Vagina (tissue), 2 donors: ENCODE measurements at places on chromosomes 1 and 21. TPM values are rescaled to one million over a fixed set of nuclear protein-coding genes. Genes with fewer than 3 reads are reported as not detected.

The DDX59 gene
- total RNA-seq = 16.2 TPM

The SMCP gene
- total RNA-seq = not detected

The KLF17 gene
- total RNA-seq = 0.25 TPM

The A3GALT2 gene
- not detected for total RNA-seq

The OVAAL gene
- not detected for total RNA-seq

The TMEM50A gene
- 68.8 TPM for total RNA-seq

The INKA2 gene
- total RNA-seq = 6.1 TPM

DNA sequence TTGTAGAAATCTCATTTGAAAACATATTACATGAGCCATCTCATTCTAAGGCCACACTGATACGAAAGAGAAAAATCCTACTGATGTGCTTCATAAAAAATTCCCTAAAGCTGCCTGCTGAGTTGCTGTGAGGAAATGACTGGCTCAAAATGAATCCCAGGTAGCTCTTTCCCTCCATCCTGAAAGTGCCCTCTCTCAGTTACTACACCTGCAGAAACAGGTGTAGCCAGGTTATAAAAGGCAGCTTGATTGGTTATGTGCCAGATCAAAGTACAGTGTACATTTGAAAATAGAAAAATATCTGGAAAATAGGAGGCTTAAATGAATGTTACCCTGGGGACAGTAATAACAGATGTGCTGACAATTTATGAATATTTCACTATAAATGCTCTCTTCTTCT, 833.4 kb upstream of the ADGRL4 start:
- DNase-seq = no peak

GRCh38 chr21:39373634-39374033, 24.7 kb upstream of the HMGN1 start:
- DNase-seq = no peak

DNA sequence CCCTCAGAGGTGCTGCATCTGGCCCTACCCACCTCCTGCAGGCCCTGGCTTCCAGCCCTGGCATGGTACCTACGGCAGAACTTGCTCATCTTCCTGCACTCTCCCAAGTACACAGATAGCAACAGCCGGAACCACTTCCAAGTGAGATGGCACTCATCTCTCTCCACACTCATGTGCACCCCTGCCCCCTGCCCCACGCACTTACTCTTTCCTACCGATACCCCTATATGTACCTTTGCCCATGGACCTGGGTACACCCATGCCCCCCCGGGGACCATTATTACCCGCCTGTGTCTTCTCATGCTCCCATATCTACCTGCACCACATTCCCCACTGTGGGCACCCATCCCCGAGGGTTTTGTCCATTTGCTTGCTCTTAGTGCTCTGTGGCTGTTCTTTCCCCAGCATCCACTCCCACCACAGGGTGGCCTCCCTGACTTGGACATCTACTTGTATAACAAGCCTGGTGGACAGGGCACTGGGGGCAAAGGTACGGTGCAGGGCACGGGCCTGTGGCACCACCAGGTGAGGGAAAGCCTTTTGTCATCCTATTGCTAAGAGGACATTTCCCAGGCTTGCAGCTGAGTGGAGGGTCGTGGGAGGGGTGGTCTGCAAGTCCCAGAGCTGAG, 14.7 kb downstream of the HYI start:
- DNase-seq = no peak

DNA sequence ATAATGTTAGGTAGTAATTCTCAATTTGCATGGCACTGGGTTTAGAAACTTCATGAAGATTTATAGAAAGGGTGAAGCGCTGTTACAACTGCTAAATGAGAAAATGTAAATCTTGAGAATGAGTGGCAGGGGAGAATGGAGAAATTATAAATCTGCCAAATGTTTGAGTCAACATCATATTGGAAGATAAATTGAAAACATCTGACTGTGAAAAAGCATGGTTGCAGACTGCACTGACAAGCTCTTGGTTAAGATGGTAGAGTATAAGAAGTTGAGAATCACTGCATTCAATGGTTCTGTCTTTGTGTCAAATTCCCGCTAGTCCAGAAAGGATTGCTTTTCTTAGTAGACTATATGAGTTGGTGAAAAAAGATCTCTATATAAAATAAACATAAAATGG, 113.3 kb upstream of the DUSP10 start:
- DNase-seq = no peak

DNA sequence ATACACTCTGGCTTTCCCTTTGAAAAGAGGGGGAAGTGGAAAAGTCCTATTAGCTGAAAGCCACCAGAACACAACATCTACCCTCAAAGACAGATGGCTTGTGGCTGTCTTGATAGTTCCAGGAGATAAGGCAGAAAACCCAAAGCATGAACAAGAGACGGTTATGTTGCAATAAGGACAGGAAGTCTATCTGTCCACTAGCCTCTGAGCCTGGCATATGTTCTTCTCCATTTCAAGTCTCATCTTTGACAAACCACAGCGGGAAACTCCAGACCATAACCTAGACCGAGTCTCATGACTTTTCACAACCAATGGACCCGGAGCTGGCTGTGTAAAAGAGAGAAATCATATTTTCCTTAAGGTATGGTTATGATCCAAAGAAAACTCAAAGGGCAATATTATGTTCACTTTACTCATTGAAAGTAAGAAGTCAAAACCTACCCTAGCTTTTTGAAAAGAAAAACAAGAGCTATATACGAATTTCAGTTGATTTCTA, 33.8 kb downstream of the DUSP10 start:
- no peak for DNase-seq

GRCh38 chr1:204296431-204296988, 63.2 kb downstream of the PLEKHA6 start:
- DNase-seq = no peak

DNA sequence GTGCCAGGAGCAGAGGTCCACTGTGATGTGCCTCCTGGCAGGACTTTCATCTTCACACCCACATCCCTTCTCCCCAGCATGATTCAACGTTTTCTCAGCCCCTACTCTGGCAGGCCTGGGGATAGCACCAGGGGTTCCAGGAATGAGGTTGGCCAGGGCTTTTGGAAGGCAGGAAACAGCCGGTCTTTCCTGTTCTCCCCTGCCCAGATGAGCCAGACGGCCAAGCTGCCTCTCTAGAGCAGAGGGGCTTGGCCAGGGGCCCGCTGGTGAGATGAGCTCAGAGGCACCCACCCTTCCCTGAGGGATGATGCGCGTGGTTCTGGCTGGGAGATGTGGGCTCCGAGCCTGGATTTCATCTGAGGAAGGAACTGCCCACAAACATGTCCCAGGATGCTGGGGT, 4.3 kb upstream of the MFAP2 start:
- no peak for DNase-seq

DNA sequence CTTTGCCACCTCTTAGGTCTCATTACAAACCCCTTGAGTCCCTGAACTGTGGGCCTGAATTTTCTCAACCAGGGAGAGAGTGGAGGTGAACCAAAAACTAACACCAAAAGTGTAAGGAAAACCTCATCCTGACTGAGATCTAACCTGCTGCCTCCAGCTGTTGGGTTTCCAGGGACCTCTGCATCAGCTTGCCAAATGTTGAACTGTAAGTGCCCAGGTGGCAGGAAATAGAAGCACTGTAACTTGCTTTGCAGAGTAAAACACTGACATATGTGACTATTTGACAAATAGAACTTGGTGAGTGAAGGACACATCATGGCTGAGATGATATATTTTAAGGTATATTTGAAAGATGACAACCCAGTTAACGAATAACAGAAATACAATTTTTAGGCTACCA, 48.4 kb upstream of the NR5A2 start:
- no peak for DNase-seq

DNA sequence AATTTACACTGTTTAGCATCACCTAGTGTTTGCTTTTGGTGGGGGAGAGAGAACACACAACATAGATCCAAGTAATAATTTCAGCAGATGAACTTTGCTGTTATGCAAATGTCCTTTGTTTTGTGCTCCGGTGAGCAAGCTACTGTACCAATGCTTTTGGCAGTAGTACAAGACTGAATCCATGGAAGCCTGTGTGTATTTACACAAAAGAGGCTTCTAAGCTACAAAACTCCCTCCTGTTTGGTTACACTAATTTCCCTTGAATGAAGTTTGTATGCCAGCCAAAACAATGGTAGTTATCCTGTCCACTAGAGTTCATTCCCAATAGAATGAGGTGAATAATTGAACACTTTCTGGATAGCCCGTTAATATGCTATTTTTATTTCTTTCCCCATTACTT, 320.5 kb downstream of the KCTD3 start:
- no peak for DNase-seq

- DNase-seq = no peak
Measured at GRCh38 chr1:26838474-26839338, 12.2 kb downstream of the ZDHHC18 start.

DNA sequence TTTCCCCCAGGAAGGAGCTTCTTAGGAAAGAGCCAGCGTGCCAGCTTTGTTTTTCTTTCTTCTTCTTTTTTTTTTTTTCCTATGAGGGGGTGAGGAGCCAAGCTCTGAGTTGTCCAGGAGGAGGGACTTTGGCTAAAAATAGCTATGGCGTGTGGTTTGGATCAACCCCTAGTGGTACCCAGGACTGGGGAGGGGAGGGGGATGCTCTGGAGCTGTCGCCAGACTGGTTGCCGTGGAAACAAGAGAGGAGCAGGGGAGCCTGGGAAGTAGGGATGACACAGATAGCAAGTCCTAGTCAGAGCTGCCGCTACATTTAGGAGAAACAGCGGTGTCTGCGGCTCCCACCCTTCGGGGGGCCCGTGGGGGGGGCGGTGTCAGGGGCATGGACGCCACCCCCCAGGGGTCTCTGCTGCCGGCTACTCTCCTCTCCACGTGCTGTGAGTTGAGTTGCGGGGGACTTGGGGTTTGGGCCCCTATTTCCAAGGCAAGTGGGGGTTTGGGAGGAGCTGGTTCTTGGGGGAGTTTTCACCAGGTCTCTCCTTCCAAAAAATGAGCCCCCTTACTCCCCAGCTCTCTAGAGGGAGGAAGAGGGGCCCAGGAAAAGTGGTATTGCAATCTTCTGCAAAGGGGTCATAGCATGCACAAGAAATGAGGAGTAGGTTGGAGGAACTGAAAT, at the start of gene KCNJ9:
TSS of gene KCNJ9 (plus strand) at position 278 of the 676 bp plus-strand sequence. CDS start 2,493 bp downstream, outside the sequence.
- no peak for DNase-seq

DNA sequence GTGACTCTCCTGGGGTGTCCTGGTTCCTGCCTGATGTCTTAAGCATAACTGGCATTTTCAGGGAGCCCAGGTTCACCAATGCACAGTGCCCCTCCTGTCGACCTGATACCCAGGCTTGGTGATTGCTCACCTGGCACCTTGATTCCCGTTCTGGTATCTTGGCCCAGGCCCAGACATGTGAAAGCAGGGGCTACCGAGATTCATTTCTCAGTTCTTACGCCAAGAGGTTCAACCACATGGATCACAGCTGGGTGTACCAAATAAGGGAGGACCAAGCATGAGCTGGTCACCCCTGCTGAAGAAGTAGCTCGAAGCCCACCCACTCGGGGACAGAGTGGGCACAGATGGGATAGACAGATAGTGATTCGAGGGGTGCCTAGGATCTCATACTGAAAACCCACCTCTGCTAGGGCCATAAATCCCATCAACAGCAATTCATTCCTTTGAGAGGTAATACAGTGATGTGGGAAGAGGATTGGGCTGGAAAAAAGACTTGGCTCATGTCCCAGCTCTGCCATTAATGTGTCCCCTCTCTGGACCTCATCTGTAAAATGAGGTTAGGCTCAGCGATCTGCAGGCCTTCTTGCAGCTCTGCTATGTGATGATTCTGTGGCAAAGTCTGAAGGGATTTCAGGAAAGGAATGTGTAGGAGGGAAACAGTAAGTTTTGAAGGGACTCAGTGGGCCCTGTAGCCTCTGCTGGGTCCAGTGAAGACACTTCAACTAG, 2.7 kb downstream of the EPHX1 start:
- DNase-seq = no peak

DNA sequence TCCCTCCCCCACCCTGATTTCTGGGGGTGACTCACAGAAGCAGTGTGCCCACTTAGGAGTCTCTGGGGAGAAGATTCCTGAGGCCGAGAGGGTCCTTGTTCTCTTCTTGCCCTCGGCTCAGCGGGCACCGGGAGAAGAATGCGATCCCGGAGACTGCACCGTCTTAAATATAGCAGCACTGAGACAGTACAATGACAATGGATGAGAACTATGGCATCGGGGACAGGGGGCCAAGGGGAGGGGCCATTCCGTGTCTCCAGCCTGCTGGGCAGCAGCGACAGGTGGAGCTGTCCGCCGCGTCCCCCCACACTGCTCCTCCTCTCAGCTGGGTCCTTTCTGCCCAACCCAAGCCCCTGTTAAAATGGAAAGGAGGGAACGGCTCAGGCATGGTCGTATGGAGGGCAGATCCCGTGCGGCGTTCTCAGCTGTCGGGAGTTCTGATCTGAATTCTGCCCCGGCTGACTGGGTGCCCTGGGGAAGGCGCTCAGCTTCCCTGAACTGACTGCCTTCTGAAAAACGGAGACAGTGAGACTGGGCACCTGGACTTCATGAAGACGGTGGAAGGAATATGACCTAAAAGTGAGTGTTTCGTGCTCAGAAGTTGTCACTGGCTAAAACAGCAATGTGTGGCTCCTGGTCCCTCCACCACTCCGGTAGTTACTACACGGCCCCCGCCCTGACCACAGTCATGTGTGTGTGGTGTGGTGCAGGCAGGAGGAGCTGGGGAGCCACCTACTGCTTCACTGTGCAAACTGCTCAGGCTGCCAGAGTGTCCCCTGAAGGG, at the start of gene MYOM3:
TSS of gene MYOM3 (minus strand) at position 140 of the 784 bp plus-strand sequence. CDS start 3,499 bp downstream, outside the sequence.
- DNase-seq = no peak

DNA sequence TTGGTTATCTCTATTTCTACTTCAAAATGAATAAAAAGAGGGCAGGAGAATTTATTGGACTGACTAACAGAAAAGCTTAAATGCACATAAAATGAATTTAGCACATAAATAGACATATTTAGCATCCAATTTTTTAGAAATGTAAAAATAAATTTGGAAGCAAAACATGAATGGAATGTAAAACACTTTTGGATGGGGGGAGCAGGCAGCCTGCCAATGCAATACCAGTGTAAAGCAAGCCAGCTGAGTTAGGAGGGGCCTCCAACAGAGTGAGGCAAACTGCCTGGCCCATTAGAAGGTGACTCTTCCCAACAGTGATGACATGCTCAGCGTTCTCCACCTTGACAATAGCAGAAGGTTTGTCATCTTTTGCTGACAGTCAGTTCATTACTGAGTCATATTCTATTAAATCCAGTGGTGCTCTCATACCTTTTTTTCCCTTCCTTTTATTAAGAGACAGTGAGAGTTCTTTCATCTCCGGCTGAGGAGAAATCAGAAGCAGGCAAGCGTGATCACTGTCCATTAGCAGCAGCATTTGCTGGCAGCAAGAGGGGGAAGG, 19.5 kb upstream of the EXO1 start:
- DNase-seq = no peak

DNA sequence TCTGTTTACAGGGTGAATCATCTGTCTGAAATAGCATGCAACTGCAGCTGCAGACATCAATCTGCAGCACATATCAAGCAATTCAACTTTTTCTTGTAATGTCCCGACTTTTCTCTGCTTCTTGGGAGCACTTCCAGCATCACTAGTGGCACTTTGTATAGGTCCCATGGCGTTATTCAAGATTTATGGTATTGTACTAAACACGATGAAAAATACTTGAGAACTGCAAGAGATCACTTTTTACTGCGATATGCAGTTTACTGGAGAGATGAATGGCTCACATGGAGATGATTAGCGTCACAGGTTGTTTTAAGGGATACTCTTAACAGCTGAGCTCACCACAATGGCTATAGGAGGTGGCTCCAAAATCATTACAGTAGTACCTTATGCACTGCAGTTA, 7.2 kb upstream of the SCMH1 start:
- no peak for DNase-seq
